Activated CD4-positive, alpha-beta T cell treated with anti-CD3 and anti-CD28 coated beads, Interleukin-2, amount 50 U/mL, for 4 hours (primary cell): ENCODE measurements at places on chromosomes 12 and 14.

GRCh38 chr14:24172871-24173281, 996 bp downstream of the REC8 start:
- DNase-seq: no peak

- no peak for DNase-seq
Measured at GRCh38 chr14:38310420-38310995, 54.6 kb upstream of the CLEC14A start.

DNA sequence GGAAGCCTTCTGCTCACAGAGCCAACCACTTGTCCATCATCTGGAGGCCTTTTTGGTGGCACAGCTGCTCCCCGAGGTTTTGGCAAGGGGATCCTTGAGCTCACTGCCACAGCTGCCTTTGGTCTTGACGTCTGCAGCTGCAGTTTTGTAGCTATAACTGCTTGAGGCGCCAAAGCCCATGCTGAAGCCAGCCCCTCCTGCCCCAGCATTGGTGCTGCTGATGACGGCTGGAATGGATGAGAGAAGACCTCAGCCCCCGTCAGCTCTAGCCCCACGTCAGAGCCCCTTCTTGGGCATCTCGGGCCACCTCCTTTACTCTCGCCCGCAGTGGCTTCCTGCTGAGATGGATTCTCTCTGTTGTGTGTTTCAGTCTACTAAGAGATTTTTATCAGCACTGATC, 12.3 kb upstream of the KRT74 start:
- peak; percentile 27 for DNase-seq

DNA sequence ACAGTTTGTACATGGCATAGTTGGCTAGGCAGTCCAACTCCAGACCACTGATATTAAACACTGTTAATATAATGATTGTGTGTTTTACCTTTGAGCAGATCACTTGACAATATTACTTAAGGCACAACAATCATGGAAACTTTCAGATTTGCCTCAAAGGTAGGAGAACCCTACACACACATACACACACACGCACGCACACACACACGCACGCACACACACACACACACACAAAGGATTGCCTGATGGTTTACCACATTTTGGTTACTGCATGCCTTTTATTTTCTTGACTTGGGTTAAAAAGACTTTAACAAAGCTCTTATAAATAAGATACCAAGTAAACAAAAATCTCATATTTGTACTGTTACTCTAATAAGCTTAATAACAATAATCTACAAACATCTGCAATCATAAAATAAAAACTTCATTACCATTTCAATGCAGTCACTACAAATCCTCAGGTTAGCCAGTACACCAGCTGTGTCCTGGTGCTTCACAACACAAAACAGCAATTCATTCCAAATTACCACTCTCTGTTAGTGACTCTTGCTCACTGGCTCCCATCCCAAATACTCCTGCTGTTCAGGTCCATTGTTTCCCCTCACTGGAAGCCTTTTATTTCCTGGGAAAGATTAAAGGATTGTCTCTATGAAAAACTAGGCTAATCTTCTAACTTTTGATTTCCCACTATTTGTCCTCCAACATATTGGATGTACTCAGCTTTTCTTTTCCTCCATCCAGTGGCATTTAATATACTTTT, 175.2 kb upstream of the ATP2B1 start:
- DNase-seq: no peak

GRCh38 chr12:58931518-58931917, 11.2 kb upstream of the LRIG3 start:
- no peak for DNase-seq

- DNase-seq: no peak
Measured at GRCh38 chr12:77387671-77388070, 322.3 kb upstream of the E2F7 start.

- DNase-seq: no peak
Measured at GRCh38 chr12:19572920-19573558, 133.7 kb downstream of the AEBP2 start.

DNA sequence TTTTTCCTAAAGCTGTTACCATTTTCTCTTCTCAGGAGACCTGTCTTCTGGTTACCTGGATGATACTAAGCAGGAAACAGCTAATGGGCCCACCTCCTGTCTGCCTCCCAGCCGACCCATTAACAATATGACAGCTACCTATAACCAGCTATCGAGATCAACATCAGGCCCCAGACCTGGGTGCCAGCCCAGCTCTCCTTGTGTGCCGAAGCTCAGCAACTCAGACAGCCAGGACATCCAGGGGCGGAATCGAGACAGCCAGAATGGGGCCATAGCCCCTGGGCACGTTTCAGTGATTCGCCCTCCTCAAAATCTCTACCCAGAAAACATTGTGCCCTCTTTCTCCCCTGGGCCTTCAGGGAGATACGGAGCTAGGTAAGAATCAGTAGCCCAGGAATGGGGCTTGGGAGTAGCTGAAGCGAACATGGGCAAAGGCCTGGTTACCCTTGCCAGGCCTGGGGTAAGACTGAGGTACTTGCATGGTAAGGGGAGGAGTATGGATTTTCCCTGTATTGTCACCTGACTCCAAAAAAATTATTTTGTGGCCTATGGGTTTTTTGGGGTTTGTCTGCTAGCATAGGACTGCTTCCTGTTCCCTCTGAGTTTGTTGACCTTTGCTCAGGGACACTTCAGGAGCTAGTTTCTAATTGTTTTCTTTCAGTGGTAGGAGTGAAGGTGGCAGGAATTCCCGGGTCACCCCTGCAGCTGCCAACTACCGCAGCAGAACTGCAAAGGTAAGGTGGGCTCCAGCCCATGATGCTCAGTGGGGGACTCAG, 26.6 kb downstream of the TRAFD1 start:
- DNase-seq: no peak

DNA sequence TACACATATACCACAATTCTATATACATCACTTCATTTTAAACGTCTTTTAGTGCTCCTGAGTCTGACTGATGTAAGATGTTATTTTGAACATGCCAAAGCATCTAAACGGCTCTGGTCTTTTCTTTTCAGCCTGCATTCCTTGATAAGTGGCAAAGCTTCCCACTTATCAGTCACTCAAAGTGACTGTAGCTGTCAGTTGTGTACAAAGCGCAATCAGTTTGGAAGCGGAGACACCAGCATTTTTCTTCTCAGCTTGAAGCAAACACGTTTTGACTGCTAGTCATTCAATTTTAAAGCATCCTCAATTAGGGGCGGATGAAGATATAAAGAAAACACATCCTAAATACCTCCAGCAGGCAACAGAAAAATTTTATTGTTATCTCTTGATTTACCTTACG, 226.8 kb downstream of the SOX5 start:
- no peak for DNase-seq
